Lung microvascular endothelial cell (primary cell): ENCODE measurements at places on chromosomes 6 and 20. TPM values are rescaled to one million over a fixed set of nuclear protein-coding genes. Genes with fewer than 3 reads are reported as not detected.
A peak's percentile ranks its signal among the peaks of the same experiment; 100 is the strongest.

- DNase-seq, result no peak
These were observed 366.3 kb upstream of the IMPG1 start for GRCh38 chr6:76438768-76439167.

DNA sequence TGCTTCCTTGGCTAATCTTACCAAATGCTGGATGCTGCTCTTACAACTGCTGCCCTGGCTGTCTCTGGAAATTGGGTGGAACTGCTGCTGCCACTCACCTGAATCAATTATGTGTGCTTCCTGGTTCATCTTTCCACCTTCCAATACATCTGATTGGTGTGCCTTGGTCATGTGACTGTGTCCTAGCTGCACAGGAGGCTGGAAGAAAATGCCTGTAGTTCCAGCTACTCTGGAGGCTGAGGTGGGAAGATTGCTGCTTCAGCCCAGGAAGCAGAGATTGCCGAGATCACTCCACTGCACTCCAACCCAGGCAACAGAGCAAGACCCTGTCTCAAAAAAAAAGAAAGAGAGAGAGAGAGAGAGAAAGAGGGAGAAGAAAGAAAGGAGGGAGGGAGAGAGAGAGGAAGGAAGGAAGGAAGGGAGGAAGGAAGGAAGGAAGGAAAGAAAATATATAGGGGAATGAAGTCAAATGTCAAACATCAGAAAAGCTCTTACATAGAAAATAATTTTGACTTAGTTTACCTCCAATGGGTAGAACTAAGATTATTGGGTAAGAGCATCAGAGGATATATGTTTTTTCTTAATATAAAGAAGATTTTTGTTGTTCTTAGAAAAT is 14.1 kb upstream of the PPARD start:
- DNase-seq, result no peak

DNA sequence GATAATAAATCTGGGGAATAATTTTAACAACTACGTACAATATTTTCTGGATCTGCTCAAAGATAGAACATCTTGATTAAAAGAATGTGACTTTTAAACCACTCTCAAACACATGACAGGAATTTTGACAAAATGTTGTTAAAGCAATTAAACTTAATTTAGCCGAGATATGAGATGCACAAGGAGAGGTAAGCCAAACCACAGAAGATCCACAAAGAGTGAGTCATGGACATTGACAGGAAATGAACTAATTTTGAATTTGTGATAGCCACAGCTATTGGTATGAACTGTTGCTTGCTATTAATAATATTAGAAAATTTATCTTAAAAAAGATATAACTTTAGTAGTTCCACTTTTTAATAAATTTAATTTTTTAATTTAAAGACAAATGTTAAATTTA is 27.8 kb upstream of the VGLL2 start:
- peak; percentile 3 for DNase-seq

VWA7 gene
- under 0.01 and 0.40 TPM in 2 replicates for total RNA-seq

PREP gene
- 16.3 and 18.7 TPM in 2 replicates for total RNA-seq

COL9A1 gene
- total RNA-seq, result not detected in 2 replicates

TINAG gene
- not detected in 2 replicates for total RNA-seq

- no peak for DNase-seq
These were observed 116.5 kb downstream of the MAP3K4 start for GRCh38 chr6:161107779-161108730.

DNA sequence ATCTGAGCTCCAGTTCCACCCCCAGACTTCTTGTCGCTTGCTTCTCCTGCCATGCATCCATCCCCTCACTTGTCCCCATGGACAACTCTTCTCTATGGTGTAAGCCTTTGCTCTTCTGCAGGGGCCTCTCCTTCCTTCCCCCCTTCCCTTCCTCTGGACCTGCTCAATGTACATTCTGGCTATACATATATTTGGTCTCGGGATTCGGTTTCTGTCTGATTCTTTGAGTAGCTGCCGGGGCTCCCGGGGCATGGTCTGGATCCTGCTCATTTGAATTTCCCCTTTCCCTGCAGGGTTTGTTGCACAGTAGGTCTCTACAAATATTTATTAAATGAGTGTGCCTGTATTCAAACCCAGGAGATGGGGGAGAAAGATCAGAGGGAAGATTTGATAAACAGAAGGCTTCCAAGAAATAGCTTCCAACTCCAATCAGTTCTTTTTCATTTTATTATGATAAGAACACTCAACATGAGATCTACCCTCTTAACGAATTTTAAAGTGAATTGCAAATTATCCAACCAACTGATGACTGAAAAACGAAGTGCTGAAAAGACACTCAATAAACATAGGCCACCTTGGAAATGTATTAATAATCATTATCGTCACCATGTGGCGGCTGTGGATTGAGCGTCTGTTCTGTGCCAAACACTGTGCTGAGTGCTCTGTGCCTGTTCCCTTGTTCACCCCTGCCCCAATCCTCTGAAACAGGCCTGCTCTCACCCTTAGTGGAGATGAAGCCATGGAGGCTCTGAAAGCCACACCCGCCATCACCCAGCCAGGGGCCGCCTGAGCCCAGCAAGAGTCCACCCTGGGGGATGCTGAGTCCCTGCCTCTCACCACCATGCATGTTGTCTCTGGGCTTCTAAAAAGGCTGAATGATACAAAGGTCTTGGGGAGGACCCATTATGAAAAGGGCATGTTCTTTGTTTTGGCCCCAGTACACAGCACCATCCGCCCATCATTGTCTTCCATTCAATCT is 34.3 kb upstream of the APCDD1L start:
- DNase-seq, result no peak

SGK2 gene
- total RNA-seq, result not detected in 2 replicates

TCP11 gene
- total RNA-seq, result not detected in 2 replicates

DNA sequence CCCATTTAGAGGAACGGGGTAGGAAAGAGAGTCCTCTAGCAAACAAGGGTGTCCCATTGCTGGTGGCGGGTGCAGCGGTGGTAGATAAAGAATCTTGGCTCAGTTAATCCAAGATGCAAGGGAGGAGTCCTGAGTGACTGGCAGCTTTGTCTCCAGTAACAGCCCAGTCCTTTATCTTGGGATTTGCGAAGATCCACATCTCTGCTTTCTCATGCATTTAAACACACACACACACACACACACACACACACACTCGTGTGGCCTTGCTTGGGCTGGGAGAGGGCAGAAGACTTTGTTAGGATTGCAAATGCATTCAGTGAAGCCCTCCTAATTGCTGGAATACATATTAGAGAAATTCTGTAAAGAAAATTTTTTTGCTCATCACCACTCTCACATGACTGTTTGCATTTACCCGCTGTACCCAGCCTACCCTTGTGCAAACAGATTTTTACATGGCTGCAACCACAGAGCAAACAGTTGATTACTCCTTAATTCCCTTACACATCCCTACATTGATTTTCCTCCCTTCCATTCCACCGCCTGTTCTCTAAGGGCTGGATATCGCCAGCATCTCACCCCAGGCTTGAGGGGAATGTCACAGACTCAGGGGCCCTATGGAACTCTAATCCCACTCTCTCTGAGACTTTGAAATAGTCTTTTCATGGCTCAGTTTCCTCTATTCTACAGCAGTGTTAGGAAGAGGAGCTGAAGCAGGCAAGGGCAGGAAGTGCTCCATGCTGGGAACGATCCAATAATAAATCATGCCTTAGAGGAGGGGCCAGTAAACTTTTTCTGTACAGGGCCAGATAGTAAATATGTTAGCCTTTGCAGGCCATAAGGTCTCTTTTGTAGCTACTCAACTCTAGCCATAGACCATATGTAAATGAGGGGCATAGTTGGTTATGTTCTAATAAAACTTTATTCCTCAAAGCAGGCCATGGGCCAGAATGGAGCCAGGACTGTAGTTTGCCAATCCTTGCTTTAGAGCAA is 3.5 kb downstream of the C6orf132 start:
- DNase-seq, result peak; percentile 24
